ENCODE measurements at places on chromosomes 1 and 21. TPM values are rescaled to one million over a fixed set of nuclear protein-coding genes. Genes with fewer than 3 reads are reported as not detected.

GRCh38 chr1:176195547-176195946, 11.5 kb downstream of the COP1 start:
- DNase-seq: no peak

DNA sequence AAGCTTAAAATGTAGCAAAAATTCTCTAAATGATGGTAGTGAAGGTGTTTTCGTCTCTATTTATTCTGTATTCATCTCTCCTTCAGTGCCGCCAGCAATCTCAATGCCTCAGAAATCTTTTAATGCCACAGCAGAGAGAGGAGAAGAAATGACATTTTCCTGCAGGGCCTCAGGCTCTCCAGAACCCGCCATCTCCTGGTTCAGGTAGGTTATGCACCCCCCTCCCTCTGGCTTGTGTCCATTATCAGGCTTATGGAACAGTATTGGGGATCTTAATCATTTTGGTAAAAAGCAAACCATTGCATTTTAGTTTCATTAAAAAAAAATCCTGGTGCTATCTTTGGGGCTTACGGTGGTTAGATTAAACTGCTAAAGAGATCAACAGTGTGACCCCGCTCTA, 326.1 kb downstream of the NCAM2 start:
- no peak for DNase-seq

GRCh38 chr1:94819238-94819944, 766 bp upstream of the SLC44A3 start:
- no peak for DNase-seq

DNA sequence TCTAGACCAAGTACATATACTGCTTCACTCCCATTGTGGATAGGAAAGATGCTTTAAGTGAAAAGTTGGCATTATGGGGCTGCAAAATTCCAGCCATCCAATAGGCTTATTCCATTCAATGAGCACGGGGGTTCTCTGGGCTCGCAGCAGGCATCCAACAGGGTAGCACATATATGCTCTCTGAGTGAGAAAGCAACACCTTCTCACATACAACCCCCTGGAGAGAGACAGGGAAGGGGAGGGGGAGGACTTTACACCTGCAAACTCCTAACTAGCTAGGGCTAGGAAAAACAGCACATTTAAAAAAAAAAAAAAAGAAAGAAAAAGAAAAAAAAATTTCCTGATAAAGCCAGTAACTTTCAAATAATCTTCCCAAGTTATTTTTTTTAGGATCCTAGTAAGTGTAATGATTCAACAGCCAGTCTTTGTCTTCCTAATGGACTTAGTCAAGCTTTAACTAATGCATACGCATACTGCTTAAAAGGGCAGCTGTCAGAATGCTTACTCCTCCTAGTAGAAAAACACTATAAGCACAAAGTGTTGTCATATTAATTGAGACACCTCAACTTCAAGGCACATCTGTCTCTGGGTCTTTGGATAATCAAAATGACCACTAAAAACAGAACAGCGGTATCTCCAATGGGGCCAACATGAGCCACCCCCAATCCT, 18.7 kb downstream of the PSMB2 start:
- no peak for DNase-seq

- no peak for DNase-seq
These were observed 730.7 kb upstream of the ZP4 start for GRCh38 chr1:238621405-238621804.

DNA sequence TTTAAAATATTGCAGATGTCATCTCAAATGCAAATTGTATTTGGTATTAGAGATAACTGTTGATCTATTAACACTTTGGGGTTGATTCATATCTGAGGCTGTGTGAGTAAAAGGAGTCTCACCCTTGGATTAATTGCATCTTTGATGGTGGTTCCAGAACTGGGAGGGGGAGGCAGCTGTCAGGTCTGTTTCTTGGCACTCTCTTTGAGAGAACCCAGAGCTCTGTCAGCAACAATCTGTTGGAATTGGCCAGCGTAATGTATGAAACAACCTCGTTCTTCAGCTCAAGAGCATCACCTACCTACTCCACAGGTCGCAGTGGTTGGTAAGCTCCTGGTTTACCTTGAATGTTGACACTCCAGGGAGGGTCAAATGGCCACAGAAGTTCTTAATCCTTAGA, 424.1 kb downstream of the CAMTA1 start:
- DNase-seq: no peak

GRCh38 chr1:110281363-110282290, 57.5 kb upstream of the RBM15 start:
- no peak for DNase-seq

DNA sequence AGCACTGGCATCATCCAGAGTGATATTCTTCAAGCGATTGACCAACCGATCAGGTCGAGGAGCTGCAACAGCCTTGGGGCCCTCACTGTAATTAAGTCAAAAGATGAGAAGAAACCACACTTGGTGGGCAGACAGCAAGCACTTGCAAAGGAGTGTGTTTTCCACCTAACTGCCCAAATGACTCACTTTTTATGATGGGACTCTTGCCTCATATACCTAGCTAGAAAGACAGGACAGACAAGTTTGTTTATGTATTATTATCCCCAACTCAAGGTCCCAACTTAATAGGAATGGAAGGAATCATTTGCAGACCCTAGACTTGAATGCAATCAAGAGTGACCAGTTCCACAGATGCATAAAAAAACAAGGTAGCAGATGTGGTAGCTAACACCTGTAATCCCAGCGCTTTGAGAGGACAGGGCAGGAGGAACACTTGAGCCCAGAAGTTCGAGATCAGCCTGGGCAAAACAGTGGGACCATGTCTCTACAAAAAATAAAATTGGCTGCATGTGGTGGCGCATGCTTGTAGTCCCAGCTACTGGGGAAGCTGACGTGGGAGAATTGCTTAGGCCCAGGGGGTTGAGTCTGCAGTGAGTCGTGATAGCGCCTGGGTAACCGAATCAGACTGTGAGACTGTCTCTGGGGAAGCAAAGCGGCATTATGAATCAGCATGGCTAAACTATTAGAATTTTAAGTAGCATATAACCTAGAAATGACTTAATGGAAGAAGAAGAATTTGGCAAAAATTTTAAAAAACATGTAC, 2.3 kb upstream of the NRAS start:
- no peak for DNase-seq

DNA sequence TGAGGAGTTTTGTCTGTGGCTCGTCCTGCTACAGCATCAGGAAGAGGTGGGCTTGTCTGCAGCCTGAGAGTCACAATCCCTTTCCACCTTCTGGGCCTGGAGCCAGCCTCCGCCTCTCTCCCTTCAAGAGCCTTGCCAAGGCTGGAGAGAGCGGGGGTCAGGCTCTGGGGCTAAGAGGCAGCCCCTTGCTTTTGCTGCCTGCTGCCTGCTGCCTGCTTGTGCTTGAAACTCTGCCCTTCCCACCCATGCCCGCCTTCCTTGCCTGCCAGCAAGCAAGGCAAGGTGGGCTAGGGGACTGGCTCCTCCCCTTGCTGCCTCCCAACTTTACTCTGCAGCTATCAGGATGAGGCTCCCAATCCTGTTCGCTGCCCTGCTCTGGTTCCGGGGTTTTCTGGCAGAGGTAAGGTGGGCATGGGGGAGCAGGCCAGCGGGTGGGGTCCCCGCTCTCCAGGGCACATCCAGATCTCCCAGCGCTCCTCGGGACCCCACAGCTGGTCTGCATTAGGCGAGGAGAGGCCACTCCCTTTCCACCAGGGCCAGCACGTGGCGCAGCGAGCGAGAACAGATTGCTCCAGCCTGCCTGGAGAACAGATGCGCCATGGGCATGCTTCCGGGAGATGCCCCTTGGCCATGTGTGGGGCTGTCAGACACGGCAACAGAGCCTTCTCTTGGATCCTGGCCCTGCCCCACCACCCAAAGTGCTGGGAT, 7.5 kb upstream of the PTPN7 start:
- no peak for DNase-seq

AGRN gene
- polyA plus RNA-seq: 188 TPM

SLC5A9 gene
- 4.6 TPM for polyA plus RNA-seq

VHLL gene
- polyA plus RNA-seq: not detected

All from renal cortex interstitium (tissue), 15 donors.